GM04503 (cell line): ENCODE measurements at places on chromosomes 7 and 10.

GRCh38 chr7:37110660-37111424 is 337.8 kb downstream of the ELMO1 start:
- DNase-seq, result no peak

GRCh38 chr10:63267414-63268148 is 134.5 kb downstream of the NRBF2 start:
- peak; percentile 44 for DNase-seq

GRCh38 chr7:50653126-50653864 is 88.1 kb upstream of the DDC start:
- no peak for DNase-seq

DNA sequence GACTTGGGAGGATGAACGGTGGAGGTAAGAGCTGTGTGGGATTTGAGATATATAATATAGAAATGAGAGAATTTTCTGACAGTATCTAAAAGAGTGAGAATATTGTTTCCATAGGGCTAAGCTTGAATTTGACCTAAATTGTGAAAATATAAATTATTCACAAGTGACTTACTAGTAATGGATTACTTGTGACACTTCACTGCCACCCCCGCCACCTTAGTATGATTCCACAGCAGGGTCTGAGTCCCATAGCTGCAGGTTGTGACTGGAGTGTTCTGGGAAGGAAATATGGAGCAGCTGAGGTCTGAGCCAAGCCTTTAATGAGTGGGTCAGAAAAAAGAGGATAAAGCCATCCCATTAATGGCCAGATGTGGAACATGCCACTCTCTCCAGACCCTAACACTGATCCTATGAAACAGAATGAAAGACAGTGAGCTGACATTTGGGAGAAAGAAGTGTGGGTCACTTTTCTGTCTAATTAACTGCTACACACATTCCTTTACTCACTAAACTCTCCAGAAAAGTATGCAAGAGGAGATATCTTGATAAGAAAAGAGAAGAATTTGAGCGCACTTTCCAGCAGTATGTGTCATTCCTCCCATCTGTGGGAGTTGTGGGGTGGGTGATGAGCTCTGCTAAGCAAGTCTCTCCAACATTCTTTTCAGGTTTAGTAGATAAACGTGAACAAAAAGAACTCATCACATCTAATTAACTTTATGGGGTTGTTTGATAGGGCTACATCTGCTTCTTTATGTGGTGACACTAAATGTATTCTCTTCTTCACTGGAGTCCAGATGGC is 1193.4 kb downstream of the SORCS3 start:
- DNase-seq, result no peak

- no peak for DNase-seq
Measured at GRCh38 chr7:87941138-87941537, 7.1 kb downstream of the ADAM22 start.

- DNase-seq, result peak; percentile 16
Measured at GRCh38 chr7:133481676-133482075, 228.8 kb downstream of the EXOC4 start.

DNA sequence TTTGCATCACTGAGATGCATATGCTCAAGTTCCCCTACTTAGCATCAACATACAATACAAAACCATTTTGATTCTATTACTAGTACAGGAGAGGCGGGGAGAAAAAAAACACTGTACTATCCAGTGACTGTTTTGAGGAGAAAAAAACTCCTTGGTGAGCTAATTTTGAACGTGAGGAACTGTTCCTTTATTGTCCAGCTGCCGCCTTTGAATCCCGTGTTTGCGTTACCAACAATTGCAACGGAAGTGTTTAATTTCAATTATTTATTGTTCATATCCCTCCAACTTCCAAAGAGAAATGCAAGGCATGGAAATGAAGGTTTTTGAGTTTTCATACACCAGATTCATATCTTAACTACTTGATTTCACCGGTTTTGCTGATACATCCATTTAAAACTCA is 66.4 kb upstream of the ARHGAP21 start:
- no peak for DNase-seq

DNA sequence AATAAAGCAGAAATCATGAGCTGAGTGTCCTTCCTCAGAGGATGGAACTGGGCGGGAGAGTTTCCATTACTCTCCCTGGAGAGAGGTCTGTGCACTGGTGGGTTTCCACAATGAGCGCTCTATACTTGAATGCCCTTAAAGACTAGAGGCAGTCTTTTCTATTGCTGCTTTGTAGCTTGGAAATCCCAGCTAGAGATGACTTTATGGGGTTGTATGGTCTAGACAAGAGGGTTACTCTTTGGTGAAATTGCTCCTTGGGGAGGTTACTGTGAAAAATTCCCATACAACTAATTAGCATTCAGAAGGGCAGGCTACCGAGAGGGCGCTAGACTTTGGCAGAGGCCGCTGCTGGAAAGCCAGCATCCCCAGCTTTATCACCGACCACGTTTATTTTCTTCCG is 136.8 kb downstream of the TAX1BP1 start:
- DNase-seq, result no peak

GRCh38 chr10:61016630-61017029 is 72.6 kb upstream of the RHOBTB1 start:
- DNase-seq, result no peak

DNA sequence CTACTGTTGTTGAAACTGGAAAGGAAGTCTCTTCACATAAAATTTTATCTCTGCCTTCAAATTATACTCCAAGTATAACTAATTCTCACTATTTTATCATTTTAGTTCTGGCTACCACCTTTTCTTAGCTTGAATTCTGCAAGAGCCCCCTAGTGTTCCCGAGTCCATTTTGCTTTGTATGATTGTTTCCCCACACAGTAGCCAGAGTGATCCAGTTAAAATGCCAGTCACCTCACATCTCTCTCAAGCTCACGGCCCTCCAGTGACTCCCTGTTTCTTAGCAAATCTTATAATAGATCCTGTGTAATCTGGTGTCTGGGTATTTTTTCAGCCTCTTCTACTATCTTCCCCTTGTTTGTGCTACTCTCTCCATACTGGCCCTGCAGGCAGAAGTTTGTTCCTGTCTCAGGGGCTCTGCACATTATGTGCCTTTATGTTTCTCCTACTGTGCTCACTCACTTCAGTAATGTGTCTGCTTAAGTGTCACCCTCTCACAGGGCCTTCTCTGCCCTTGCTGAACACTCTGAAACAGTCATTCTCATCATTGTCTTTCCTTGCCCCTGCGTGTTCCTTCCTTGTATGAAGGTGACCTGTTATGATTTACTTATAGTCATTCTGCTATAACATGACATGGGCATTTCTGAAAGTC is 8.9 kb downstream of the WAC start:
- no peak for DNase-seq

GRCh38 chr7:22896917-22897316 is 74.3 kb upstream of the TOMM7 start:
- DNase-seq, result no peak

DNA sequence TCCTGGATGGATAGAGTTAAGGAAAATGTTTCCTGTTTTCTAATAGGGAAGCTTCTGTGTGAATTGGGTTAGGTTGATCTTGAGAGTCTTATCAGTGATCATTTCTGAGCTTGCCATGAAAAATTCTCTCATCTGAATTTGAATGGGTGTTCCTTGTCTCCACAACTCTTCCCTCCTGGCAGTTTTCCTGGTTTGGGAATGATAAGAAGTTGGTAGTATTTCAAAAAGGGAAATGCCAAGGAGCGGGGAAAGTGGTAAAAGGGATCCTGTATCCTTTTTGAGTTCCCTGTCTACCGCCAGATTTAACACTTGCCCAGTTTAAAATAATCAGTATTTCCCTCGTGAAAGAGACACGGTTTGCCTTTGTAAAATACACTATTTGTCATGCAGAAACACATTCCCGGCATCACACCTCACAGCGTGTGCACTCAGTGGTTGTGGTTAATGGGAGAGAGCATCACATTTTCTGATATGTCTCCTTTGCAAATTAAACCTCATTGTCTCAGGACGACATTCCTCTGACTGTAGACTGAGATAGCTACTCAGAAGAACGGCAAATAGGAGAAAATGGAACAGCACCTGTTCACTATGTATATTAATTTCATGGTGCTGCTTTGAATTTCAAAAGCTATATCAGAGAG is 113.2 kb upstream of the IFRD1 start:
- no peak for DNase-seq

DNA sequence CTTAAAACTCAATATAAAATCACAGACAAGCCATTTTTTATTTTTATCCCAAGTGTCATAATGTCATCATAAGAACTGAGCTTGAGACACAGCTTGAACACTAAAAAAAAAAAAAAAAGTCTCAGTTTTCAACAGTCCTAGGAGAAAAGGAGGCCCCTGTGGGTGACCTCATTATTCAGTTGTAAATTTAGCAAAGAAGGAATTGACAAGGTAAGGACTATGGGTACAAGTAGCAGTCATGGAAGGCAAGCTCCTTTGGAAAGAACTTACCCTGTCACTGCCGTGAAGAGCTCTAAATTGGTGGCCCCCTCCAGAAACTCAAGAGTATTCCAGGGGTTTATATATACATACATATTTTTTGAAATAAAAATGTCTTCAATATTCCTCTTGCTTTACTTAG is 864.4 kb upstream of the KCND2 start:
- DNase-seq, result no peak

DNA sequence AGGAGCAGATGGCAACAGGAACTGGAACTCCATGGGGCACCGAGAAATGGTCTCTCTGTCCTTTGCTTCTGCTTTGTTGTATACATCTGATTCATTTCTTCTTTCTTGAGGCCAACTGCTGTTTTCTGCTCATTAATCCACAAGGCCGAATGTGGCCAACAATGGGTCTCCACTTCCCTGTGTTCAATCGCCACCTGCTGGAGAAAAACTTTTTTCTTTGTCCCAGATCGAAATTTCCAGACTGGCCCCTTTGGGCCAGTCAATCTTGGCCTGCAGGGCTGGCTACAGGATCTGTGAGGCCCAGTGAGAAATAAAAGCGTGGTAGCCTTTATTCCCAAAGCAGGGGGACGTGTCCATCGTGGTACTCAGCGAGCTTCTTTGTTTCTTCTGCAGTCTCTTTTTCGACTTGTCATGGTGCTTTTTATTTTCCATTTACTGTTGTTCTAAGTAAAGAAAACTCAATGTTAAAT is 58.8 kb downstream of the PARP12 start:
- DNase-seq, result peak; percentile 13

- no peak for DNase-seq
Measured at GRCh38 chr7:129047761-129048160, 7.2 kb downstream of the TNPO3 start.

GRCh38 chr7:12653518-12653917 is 33.9 kb upstream of the ARL4A start:
- no peak for DNase-seq

DNA sequence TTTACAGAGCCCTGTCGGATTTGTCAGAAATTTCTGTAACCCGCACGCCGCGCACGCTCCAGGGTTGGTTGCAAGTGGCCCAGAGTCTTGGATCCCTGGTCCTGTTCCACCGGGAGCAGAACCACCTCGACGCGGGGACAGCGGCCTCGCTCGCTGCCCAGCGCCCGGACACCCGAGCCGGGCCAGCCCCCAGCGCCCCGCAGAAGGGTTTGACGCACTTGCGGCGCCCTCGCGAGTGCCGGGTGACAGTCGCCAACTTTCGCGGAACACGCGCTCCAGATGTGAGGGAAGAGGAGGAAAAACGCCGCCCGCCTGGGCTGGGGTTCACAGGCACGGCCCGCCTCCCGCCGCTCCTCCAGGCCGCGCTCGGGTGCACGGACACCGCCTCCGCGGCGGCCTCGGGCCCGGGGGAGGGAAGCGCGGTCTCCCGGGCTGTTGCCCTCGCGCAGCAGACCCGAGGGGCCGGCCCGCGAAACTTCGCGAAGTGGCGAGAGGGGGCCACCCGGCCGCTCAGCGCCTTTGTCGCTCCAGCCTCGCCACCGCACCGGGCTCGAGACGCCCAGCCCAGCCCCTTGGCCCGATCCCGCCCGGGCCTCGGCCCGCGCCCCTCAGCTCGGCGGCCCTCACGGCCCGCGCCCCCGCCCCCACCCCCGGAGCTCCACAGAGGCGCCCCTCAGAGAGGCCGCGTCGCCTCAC is 514 bp downstream of the RNF216 start:
- no peak for DNase-seq

- no peak for DNase-seq
Measured at GRCh38 chr7:17595546-17595945, 297.1 kb downstream of the AHR start.

DNA sequence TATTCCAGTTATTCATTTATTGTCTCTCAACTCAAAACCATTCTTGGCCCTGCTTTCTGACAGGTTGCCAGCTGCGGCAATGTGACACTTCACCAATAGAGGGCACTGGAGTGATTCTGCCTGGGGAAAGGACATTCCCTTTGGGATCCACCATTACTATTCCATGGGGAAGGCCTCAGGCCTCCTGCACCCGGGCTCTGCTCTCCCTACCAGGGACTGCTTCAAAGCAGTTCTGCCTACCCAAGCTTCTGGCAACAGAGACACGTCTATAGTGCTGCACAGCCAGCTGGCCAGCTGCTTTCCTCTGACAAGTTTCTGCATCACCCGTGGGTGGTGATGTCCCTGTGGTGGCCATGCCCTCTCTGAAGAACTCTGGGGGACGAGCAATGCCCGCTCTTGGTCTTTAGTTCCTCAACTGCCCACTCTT is 163.8 kb downstream of the ELMO1 start:
- no peak for DNase-seq

- DNase-seq, result no peak
Measured at GRCh38 chr7:51591223-51591622, 274.6 kb upstream of the COBL start.

DNA sequence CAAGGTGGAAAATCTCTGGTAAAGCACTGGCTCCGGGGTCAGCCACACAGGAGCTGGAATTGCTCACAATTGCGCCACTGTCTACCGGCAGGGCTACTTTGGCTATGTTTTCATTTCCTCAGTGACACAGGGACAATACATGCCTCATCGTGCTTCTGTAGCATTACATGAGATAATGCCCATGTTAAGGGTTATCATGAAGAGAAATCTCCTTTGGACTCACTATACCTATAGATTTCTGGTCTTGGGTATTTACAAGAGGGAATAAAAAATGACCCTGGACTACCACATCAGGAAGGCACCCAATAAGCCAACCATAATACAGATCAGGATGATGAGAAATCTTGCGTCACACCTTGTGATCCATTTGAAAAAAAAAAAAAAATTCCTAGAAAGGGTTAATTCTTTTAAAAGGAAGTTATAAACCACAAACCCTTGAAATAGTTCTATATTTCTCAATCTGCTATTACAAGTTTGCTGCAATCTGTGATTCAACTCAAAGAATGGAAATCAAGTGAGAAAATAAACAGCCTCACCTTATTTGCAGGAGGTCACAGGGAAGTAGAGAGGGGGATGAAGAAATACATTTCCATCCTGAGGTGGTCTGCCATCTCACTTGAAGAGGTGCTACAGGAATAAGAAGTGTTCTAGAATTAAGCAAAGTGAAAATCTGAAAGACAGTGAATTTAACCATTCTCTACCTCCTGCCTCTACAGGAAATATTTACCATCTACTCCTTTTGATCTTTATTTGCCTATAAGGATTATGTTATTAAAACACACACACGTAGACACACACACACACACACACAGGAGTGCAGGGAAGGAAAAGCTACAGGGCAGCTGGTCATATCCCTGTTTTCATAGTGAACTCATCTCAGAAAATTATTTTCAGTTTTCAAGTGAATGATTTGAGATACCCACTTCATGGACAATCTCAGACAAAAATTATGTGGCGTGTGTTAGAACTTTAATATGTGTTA is 231.3 kb upstream of the CELF2 start:
- DNase-seq, result no peak

GRCh38 chr10:11381023-11381422 is 230.4 kb downstream of the USP6NL start:
- no peak for DNase-seq
